PC-9 (cell line): ENCODE measurements at places on chromosomes 7 and 10. TPM values are rescaled to one million over a fixed set of nuclear protein-coding genes. Genes with fewer than 3 reads are reported as not detected.

NKX1-2 gene
- 1.6 and 2.9 TPM in 2 replicates for total RNA-seq

NPSR1 gene
- not detected in 2 replicates for total RNA-seq

- H3K27me3 ChIP-seq = no peaks in the 10 kb centered on the region
- no peaks in the 10 kb centered on the region for H3K4me1 ChIP-seq
- H3K27ac ChIP-seq = no peak overlapping the region
- DNase-seq = no peak
Observed at GRCh38 chr7:84950836-84951235, 236.0 kb downstream of the SEMA3D start.

GRCh38 chr7:103680161-103681144, 234.4 kb upstream of the SLC26A5 start:
- no peaks in the 10 kb centered on the region for H3K4me1 ChIP-seq
- no peak overlapping the region for H3K4me3 ChIP-seq
- DNase-seq = no peak
- H3K27me3 ChIP-seq = no peaks in the 10 kb centered on the region
- H3K27ac ChIP-seq = no peak overlapping the region

- peaks cover 33% of the 10 kb centered on the region for H3K4me1 ChIP-seq
- peak; percentile 74 for DNase-seq
- no peak overlapping the region for H3K4me3 ChIP-seq
- no peaks in the 10 kb centered on the region for H3K27me3 ChIP-seq
- peak overlapping the region; percentile 97 for H3K27ac ChIP-seq
- H3K36me3 ChIP-seq = no peaks in the 10 kb centered on the region
Observed at GRCh38 chr7:30226614-30227268, 57.7 kb upstream of the ZNRF2 start.

- H3K27me3 ChIP-seq = no peaks in the 10 kb centered on the region
- DNase-seq = no peak
- no peak overlapping the region for H3K27ac ChIP-seq
- H3K4me1 ChIP-seq = no peaks in the 10 kb centered on the region
Observed at GRCh38 chr10:6019796-6020195, 42.4 kb downstream of the IL2RA start.
